Foreskin keratinocyte (primary cell): ENCODE measurements at places on chromosomes 1 and 21. TPM values are rescaled to one million over a fixed set of nuclear protein-coding genes. Genes with fewer than 3 reads are reported as not detected.

The TAS1R1 gene
- not detected in 2 replicates for total RNA-seq

The IGSF3 gene
- total RNA-seq = 30.3 and 31.3 TPM in 2 replicates

- DNase-seq = no peak
These were observed 293.6 kb downstream of the SMYD3 start for GRCh38 chr1:246213502-246213901.

GRCh38 chr1:3241236-3241550 lies 172.2 kb downstream of the PRDM16 start:
- no peak for DNase-seq

- no peak for DNase-seq
These were observed 124.8 kb downstream of the AK5 start for GRCh38 chr1:77406661-77407060.
